Stimulated activated CD4-positive, alpha-beta T cell treated with anti-CD3 and anti-CD28 coated beads, Interleukin-15, amount 100 ng/mL, for 1 hour (primary cell): ENCODE measurements at places on chromosomes 6 and 20.

- DNase-seq, result no peak
These were observed 52.0 kb downstream of the FRK start for GRCh38 chr6:116008470-116009243.

- no peak for DNase-seq
These were observed 40.4 kb upstream of the POLR1H start for GRCh38 chr6:30020626-30021025.

DNA sequence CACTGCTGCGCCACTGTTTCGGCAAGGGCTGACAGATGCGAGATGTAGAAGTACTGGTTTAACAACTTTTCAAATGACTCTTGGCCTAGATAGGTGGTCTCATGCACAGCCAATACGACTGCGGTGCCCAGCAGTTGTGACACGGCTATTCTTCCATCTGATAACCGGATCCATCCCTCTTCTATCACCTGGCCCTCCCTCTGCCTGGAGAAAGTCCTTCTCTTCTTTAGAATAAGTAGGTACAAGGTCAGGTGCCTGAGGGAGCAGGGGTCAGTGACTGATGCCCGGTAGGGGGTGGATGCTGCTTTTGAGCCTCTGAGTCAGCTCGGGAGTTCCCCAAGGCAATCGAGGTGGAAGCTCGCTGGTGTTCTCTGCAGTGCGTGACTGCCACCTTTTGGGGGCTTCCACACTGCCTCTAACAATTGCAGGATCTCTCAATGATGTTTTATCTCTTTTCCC is 166.8 kb upstream of the GRIK2 start:
- DNase-seq, result no peak

- no peak for DNase-seq
These were observed 1.8 kb upstream of the SPEF1 start for GRCh38 chr20:3783068-3783489.

DNA sequence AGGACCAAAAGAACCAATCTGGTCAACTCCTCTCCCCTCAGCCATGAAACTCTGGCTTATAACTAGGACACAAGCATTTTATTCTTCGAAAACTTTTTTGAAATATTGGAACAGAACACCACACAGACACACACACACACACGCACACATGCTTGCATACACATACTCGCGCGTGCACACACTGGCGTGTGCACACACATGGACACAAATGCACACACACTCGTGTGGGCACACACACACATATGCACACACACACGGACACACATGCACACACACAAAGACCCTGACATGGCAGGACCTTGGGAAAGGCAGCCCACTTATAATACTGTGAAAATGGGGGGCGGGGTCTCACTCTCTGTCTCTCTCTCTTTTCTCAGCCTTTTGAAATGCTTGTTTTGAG is 63.9 kb downstream of the TMEM242 start:
- DNase-seq, result no peak

DNA sequence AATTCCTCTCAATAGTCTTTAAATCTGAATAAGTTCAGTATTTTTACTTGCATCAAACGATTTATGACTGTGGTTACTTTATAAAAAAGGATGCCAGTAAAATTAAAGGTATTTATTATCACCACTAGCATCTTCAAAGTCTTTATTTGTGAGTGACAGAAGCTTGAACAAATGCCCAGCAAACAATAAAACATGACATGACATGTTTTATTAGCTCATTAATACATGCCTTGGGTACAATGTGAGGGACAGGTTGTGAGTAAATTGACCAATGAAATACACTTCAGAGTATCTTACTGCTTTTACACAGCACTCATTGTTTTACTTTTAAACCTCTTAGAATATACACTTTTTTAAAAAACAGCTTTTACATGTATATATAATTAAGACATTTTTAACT is 113.4 kb upstream of the BEND3 start:
- DNase-seq, result no peak

DNA sequence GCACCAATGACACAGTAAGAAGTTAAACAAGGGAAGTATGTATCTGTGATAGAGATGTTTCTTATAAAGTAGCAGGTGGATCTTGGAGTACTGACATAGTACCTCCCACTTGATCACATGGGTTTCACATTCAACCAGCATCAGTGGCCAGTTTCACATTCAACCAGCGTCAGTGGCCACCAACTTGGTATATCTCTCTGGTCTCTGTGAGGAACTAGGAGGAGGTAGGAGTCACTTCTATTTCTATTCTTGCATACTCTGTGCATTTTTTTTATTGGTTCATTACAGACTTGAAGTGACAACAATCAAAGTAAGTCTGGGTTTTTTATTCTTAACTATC is 200.3 kb upstream of the SIM1 start:
- no peak for DNase-seq

DNA sequence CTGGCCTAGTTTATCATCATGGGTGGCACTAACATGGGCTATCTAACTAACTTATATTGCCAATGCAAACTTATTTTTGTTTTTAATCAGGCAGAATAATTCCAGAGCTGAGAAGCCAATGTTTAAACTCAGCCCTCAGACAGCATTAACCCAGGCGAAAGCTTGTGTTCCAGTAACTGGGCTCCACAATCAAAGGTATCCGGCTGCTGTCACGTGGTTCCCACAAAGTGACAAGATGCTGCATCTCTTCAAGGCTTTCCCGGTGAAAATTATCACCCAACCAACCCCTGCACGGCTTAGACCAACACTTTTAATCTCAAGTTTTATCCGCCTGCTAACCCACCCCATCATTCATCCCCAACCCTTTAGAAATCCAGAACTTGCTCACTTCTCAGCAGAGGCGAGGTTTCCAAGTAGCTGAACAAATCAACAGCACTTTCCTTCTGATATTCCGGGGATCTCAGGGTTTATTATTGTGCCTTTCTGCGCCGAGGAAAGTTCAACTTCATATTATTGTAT is 885 bp downstream of the MTCL3 start:
- DNase-seq, result no peak
